ENCODE measurements at places on chromosomes 3 and 15.
A peak's percentile ranks its signal among the peaks of the same experiment; 100 is the strongest.

GRCh38 chr3:122727294-122727693 is 46.7 kb downstream of the PARP14 start:
- no peak for DNase-seq

GRCh38 chr3:106428565-106428994 is 559.8 kb upstream of the CBLB start:
- peak; percentile 0 for DNase-seq

GRCh38 chr3:130463221-130463620 is 53.8 kb upstream of the COL6A6 start:
- no peak for DNase-seq

DNA sequence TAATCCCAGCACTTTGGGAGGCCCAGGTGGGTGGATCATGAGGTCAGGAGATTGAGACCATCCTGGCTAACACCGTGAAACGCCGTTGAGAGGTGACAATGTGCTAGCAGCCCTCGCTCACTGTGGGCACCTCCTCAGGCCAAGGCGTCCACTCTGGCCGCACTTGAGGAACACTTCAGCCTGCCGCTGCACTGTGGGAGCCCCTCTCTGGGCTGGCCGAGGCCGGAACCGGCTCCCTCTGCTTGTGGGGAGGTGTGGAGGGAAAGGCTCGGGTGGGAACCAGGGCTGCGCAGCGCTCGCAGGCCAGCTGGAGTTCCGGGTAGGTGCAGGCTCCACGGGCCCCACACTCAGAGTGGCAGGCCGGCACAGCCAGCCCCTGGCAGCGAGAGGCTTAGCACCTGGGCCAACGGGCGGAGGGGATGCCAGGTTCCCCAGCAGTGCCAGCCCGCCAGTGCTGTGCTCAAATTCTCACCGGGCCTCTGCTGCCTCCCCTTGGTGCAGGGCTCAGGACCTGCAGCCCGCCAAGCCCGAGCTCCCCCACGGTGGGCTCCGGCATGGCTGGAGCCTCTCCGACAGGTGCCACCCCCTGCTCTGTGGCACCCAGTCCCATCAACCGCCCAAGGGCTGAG is 253.6 kb downstream of the CNTN4 start:
- no peak for DNase-seq

DNA sequence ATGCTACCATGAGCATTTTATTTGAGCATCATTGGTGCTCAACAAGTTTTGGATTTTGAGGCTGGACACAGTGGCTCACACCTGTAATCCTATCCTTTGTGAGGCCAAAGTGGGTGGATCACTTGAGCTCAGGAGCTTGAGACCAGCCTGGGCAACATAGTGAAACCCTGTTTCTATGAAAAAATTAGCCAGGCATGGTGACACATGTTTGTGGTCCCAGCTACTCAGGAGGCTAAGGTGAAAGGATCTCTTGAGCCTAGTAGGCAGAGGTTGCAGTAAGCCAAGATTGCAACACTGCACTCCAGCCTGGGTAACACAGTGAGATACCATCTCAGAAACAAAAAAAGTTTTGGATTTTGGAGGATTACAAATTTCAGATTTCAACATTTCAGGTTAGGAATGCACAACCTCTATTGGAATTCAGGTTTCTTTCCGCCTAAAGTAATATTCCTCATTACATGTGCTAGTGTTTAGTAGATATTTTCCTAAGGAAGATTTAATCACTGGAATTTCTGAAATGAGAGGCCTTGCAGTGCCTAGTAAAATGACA is 27.6 kb downstream of the CNOT10 start:
- no peak for DNase-seq

- DNase-seq = no peak
These were observed 483.6 kb downstream of the ERC2 start for GRCh38 chr3:55984626-55985025.

- DNase-seq = no peak
These were observed 133.5 kb downstream of the LRRK1 start for GRCh38 chr15:101052681-101053121.

Measured in K562 (cell line).